Head of caudate nucleus (tissue), 42 donors: ENCODE measurements at places on chromosomes 2 and 18.

DNA sequence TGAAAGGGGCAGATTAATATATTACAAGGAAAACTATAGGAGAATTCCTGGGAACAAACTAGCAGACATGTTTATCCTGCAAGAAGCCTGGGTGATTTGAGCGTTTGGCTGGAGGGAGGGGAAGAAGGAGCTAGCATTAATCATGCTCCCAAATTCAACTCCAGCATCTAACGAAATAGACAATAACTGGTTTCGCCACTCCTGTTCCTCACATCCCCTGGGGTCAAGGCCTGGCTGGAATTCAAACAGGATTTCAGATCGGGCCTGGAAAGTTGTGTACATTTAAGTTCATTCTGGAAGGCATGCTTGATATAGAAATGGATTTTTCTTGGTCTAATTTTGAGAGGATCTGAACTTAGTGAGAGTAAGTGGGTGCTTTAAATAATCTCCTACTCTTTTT is 126.1 kb upstream of the CTAGE1 start:
- DNase-seq: no peak

- peak; percentile 34 for DNase-seq
Observed at GRCh38 chr2:14717131-14717530, 84.6 kb downstream of the LRATD1 start.

DNA sequence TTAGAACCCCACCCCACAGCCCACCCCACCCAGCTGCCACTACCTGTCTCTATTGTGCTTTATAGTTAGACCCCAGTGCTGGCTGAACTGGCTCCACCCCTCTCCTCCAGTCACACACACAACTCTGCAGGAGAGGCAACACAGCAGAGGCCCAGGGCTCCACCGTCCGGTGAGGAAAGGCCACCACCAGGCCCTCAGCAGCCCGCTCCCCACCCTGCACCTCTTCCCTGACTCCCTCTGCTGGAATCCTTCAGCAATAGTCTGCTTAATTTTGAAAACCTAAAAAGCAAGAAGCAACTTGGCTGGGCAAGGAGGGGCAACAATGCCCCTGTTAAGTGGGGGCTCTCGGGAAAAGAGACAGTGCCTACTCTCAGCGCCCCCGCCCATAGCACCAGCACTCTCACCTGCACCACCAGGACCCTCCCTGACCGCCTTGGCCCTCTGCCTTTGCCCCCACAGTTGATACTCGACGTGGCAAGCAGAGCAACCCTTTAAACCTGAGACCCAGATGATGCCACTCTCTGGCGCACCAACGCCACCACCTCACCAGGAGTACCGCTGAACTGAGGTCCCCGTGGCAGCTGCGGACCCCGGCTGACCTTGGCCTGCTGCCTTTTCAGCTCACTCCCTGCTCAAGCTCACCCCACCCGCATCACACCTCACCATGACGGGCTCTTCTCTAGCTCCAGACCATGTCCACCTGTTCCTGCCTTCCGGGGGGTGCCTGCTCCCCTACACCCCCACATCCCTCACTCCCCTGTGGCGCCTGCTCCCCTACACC is 45.7 kb downstream of the NDUFA10 start:
- peak; percentile 64 for DNase-seq

GRCh38 chr18:32048507-32049091 is 30.0 kb downstream of the RNF125 start:
- DNase-seq: no peak

- no peak for DNase-seq
Observed at GRCh38 chr2:100417711-100418124, 250 bp upstream of the CHST10 start.

DNA sequence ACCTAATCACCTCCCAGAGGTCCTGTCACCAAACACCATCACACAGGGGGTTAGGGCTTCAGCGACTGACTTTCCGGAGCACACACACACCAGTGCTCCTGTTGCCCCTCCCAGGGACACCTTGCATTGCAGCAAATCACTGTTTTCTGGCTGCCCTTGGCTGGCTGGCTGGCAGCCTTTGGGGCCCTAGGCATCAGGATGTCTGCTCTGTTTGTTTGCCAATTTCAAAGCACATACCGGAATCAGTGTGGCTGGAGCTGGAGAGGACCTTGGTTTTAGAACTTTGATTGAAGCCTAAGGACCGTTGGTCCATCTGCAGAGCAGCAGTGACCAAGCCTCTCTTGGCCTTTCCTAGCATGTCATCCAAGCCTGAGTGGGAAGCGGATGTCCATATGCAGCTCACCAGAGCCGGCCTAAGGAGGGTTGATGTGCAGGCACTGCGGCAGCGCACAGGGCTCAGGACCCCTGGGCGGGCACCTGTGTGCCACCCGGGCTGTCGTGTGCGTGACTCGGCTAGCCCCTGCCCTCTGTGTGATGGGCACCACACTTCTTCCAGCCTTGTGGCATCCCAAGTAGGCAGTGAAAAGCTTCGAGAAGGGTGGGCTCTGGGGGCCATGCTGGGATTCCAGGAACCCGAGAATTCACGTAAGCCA is 62.1 kb downstream of the GBX2 start:
- DNase-seq: no peak
